ENCODE measurements at places on chromosomes 7 and 10. TPM values are rescaled to one million over a fixed set of nuclear protein-coding genes. Genes with fewer than 3 reads are reported as not detected.

Gene MBLAC1
- total RNA-seq: 1.5 TPM

DNA sequence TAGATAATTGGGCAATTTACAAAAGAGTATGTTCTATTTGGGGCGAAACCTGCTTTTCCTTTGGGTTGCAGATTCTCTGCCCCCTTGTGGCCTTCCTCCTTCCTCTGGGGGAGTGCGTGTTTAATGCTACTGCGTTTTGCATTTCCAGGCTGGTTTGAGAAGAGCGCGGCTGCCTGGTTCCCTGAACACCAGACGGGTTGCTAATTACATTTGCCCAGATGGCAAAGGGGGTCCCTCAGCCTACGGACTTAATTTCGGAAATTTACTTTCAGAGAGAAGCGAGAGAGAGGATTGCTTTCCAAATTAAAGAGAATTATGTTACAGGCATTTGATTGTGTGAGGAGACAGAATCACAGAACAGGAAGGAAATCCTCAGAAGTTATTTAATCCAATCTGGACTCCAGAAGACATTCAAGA, 91.9 kb upstream of the JAZF1 start:
- no peak for DNase-seq

DNA sequence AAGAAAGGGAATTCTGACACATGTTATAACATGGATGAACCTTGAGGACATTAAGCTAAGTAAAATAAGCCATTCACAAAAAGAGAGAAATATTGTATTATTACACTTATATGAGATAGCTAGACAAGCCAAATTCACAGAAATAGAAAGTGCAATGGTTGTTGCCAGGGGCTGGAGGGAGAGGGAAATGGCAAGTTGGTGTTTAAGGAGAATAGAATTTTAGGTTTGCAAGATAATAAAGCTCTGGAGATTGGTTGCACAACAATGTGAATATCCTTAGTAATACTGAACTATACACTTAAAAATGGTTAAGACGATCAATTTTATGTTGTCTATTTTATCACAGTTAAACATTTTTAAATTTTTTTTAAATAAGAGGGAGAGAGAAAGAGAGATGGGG, 25.0 kb upstream of the ADD3 start:
- no peak for DNase-seq

- DNase-seq: no peak
These were observed 53.5 kb upstream of the ARMC3 start for GRCh38 chr10:22874189-22874854.

- no peak for DNase-seq
These were observed 182.3 kb downstream of the SNX13 start for GRCh38 chr7:17758008-17758407.

- no peak for DNase-seq
These were observed 99.7 kb downstream of the ELMO1 start for GRCh38 chr7:37348982-37349381.

- DNase-seq: no peak
These were observed 19.3 kb downstream of the OR6B1 start for GRCh38 chr7:144019457-144019856.
